ENCODE measurements at places on chromosomes 13 and 19.

DNA sequence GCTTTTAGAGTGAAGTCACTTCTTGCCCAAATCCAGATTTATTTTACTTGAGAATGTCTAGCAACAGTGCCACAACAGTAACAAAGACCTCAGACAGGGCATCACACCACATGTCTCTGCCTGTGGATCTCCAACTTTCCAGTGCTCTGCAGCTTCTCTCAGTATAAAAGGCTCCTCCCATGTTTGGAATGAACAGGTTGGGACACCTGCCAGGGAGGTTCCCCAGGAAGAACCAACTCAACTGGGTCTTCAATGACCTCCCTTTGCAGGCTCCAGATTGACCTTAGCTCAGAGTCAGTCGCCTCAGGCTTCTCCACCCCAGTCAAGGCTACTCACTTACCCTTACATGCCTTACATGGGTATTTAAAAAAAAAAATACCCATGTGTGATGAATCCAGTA, 3.4 kb downstream of the ZNF823 start:
- DNase-seq: no peak

- DNase-seq: no peak
Observed at GRCh38 chr13:62356977-62357376, 941.3 kb upstream of the PCDH20 start.

- no peak for DNase-seq
Observed at GRCh38 chr13:44734201-44734707, 158.1 kb upstream of the TSC22D1 start.

- DNase-seq: no peak
Observed at GRCh38 chr19:13861392-13861713, 15.6 kb upstream of the NANOS3 start.

- no peak for DNase-seq
Observed at GRCh38 chr13:93352616-93353015, 126.0 kb downstream of the GPC6 start.

GRCh38 chr19:55688422-55689218, 13.6 kb downstream of the EPN1 start:
- DNase-seq: no peak

- no peak for DNase-seq
Observed at GRCh38 chr19:29211562-29212355, 1.2 kb downstream of the UQCRFS1 start.

GRCh38 chr19:3944018-3944721, 11.3 kb downstream of the NMRK2 start:
- no peak for DNase-seq

DNA sequence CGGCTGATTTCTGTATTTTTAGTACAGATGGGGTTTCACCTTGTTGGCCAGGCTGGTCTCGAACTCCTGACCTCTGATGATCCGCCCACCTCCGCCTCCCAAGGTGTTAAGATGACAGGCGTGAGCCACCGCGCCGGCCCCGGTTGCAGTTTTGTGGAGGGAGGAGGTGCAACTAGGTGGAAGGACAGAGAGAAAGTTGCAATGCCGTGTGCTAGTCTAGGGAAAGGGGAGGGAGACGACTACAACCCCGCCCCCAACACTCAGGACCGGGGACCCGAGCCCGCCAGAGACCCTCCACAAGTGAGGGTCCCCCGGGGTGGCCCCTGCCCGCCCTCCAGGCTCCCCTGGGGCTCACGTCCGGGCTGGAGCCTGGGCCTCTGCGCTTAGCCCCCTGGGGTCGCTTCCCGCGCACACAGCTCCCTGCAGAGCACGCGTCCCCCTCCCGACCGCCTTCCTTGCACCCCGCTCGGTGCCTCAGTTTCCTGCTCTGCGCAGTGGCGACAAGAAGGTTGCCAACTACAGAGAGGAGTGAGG, 1.2 kb upstream of the ARID3A start:
- DNase-seq: no peak

DNA sequence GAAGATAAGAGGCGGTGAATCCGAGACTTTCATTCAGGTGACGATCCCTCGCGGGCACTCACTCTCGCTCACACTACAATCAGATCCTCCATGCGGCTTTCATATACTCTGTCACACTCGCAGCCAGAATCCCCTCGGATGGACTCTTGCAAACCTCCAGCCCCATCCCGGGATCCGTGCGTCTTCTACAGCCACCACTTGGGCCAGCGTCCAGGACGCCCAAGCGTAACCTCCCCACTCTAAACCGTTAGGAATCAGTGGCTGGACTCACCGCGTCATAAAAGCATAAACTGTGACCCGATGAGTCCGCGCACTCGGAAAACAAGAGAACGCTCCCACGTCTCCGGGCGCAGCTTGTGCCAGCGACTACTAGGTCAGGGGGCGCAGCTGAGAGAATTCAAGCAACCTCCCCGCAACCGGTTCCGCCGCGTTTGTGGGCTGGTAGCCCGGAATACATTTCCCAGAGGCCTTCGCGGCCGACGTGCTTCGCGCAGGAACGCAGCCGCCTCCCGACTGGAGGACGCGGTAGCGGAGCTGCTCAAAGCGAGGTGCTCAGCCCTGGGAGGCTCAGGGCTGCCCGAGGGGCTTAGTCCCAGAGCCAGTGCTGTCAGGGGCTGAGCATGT, 27.6 kb downstream of the ZNF607 start:
- peak; percentile 60 for DNase-seq

- DNase-seq: no peak
Observed at GRCh38 chr19:4709440-4710280, 14.0 kb downstream of the DPP9 start.

GRCh38 chr19:50258918-50259372, 55.5 kb downstream of the MYH14 start:
- DNase-seq: peak; percentile 34

GRCh38 chr13:107843281-107843680, 372.1 kb downstream of the LIG4 start:
- no peak for DNase-seq

- no peak for DNase-seq
Observed at GRCh38 chr13:50969691-50970090, 60.1 kb downstream of the RNASEH2B start.

DNA sequence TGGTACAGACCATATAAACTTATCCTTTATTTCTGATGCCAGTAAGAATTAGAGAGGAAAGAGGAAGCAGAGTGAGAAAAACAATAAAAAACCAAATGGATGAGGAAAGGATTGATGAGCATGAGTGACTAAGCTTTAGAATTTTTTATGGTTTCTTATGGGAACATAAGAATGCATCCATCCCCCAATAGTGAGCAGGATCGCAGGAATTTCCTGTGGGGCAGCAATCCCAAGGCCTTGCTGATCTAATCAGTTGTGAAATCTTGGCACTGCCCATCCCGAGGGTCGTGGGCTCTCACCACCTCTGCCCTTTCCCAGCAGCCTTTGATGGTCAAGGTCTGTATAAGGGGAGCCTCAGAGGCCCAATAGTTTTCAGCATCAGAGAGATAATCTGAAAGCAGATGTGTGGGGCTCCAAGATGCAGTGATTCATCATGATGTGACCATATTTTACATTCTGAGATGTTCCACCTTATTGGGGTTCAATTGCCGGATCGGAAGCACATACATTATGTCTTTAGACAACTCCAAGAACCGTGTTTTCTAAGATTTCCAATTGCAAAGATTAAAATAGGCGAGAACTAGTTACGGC, 222.1 kb downstream of the DNAJC15 start:
- DNase-seq: no peak

GRCh38 chr13:42926555-42926954, 65.5 kb downstream of the EPSTI1 start:
- DNase-seq: no peak

DNA sequence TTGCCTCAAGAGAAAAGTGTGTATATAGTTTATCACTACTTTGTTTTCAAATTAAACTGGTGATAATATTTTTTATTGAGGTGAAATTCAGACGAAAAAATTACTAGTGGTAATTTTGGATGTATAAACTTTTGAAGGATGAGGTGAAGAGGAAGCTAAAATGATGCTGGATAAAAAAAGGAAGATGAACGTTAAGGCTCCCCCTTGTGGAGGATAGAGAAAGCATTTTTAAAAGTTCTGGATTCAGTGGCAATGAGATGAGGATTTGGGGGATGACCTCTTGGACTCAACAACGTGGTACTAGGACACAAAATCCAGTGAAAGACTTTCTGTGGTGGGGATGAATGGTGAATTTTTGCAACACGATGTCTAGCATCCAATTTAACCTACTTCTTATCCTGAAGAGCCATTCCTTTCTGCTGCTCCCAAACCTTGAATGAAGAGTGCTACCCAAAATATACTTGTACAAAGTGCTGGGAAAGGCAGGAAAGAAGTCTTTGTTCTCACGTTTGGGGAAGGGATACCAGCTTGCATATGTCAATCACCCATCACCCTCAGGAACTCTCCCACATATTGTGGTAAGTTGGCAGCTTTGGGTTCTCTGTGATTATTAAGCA, 7.3 kb upstream of the SIGLEC5 start:
- no peak for DNase-seq

- no peak for DNase-seq
Observed at GRCh38 chr19:34236035-34236987, 18.0 kb upstream of the GARRE1 start.

GRCh38 chr19:38089440-38089839, 134.6 kb downstream of the DPF1 start:
- no peak for DNase-seq

GRCh38 chr19:28504727-28505126, 708.2 kb downstream of the UQCRFS1 start:
- no peak for DNase-seq

GRCh38 chr13:101265934-101266333, 150.4 kb downstream of the NALCN start:
- DNase-seq: no peak

DNA sequence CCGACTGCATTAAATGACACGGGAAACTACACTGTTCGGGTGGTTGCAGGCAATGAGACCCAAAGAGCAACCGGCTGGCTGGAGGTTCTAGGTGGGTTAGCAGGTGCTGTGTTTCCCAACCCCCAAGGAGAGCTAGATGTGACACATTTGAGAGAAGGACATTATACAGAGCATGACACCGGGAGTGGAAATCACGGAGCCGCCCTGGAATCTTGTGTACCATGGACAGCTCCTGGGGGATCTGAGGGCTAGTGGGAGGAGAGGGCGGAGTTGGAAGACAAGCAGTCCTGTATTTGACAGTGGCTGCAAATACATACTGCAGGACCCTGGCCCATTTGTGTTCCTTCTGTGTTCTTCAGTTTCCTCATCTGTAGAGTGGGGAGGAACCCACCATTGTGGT, 2.3 kb downstream of the CEACAM18 start:
- DNase-seq: peak; percentile 27

DNA sequence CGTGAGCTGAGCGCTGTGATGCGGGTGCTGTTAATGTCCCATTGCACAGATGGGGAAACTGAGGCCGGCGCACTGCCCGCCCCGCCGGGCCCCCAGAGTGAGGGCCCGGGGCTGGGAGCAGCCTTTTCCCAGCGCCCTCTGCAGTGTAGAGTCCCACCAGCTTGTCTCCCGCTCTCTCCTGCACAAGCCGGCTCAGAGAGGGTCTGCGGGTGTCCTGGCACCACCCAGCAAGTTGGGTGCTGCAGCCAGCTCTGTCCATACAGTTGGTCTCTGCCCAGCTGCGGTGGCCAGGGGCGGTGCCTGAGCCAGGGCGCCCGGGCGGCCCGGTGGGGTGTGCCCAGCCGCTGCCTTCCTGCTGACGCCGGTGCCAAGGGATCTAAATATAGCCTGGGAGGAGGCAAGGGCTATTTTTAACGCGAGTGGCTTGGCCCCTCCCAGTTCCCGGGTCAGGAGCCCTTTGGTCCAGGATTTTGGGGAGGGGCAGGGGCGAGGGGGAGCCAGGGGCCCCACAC, 19.3 kb downstream of the GADD45B start:
- no peak for DNase-seq

DNA sequence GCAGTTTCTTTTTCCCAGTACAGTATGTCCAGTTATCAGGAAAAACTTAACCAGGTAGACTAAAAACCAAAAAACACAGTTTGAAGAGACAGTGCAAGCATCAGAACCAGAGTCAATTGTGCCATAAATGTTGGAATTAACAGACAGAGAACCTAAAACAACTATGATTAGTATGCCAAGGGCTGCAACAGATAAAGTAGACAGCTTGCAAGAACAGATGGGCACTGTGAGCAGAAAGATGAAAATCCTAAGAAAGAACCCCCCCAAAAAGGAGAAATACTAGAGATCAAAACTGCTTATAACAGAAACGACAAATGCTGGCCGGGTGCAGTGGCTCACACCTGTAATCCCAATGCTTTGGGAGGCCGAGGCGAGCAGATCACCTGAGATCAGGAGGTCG, 47.1 kb upstream of the KLF5 start:
- DNase-seq: no peak

GRCh38 chr19:15187026-15188007, 13.5 kb downstream of the NOTCH3 start:
- no peak for DNase-seq

DNA sequence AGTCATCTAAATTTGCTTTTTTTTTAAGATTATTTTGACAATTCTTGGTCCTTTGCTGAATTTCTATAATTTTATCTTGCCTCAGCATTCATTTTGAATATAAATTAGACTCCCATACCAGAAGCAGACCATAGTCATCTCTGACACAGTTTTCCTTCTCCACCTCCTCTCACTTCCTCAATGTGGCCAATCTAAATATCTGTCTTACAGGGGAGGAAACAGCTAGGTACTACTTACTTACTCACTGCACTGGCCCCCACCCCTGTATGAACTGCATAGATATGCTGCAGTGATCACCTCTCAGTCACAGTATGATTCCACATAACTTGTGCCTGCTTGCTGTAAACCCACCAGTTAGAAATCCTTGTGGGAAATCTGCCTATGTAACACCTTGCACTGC, 665.6 kb downstream of the FGF9 start:
- no peak for DNase-seq

- no peak for DNase-seq
Observed at GRCh38 chr19:41328842-41329225, 18.9 kb downstream of the CCDC97 start.

GRCh38 chr13:62799931-62800436, 1384.3 kb upstream of the PCDH20 start:
- DNase-seq: no peak

DNA sequence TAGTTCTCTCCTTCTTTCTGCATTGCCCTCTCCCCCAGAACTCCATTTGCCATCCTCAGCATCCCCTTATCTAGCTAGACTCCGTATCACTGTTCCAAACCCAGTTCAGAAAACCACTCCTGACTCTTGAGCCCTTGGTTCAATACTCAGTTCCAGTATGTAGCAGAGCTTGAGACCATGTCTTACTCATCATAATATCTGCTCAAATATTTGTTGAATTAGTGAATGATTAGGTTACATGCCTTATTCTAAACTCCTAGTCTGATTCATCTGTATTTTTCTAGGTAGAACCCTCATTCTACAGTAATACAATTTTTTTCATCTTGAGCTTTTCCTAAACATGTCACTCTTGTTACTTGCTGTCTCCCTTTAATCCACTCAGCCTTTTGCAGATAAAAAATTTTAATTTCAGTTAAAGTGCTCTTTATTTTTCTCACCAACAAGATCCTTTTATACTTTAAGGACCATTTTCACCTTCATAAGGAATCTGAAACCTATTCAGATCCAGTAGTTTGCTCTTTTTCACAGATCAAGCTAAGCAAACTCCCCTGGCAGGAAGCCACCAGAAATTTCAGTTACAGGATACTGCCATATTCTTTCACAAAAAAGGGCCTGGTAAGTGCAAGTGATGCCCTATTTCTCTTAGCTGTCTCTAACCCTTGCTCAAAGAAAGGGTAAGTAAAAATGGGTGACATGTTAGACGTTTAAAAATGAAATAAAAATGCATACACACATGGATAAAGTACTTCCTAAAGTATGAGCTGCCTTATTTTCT, 23.1 kb upstream of the INTS6 start:
- no peak for DNase-seq

- DNase-seq: no peak
Observed at GRCh38 chr13:109297628-109298027, 488.8 kb downstream of the IRS2 start.

All from stimulated activated CD4-positive, alpha-beta T cell treated with anti-CD3 and anti-CD28 coated beads, Interleukin-4, amount 100 ng/mL, for 48 hours (primary cell).